Tongue (tissue), 3 donors: ENCODE measurements at places on chromosomes 16 and 17.
A peak's percentile ranks its signal among the peaks of the same experiment; 100 is the strongest.

DNA sequence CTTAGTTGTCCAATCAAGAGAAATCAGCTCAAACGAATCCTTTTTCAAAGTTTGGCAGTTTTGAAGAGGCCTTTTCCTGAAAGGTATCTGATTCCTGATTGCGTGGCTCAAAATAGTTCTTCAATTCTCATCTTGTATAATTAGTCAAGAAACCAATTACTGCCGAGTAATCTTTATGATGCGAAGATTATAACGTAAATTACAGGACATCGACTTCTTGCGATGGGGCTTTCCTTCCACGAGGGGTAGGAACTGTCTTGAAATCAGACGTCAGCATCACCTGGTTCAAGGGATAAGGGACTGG is 644 bp upstream of the ARL2BP start:
- no peak for DNase-seq

DNA sequence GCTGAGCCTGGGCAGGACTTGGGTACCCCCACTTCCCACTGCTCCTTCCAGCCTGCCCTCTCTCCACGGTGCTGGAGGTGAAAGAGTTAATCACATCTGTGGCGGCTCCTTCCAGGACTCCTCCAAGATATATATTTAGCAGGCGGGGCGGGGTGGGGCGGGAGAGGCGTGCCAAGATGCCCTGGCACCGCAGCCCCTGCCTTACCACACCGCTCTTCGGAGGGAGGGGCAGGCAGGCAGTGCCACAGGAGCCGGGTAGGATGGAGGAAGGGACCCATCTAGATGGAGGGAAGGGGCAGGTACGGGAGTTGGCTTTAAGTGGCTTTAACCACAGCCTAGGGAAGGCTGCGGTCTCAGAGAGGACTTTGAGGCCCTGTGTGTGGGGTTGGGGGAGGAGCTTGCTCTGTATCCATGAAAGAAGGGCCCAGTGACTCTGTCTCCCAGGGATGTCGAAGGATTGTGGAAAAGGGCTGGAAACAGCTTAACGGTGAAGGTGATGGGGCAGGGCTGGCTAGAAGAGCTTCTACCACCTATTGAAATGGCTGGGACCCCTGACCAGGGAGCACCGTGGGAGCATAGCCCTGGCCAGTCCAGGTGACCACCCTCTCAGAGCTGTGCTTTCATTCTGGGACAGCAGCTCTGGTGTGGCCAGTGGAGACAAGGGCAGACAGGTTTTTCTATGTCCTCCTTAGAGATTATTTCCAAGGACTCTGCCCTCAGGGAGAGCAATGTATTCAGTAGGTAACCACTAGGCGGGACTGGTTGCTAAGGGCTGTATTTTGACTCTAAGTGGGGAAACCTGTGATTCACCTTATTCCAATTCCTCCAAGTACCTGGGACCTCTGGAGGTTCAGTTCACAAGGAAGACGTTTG is 13.0 kb downstream of the GPR142 start:
- peak; percentile 72 for DNase-seq

- peak; percentile 64 for DNase-seq
These were observed 88.2 kb upstream of the FA2H start for GRCh38 chr16:74862743-74863244.

- DNase-seq = no peak
These were observed 207.6 kb downstream of the NPIPB11 start for GRCh38 chr16:29198731-29199521.

DNA sequence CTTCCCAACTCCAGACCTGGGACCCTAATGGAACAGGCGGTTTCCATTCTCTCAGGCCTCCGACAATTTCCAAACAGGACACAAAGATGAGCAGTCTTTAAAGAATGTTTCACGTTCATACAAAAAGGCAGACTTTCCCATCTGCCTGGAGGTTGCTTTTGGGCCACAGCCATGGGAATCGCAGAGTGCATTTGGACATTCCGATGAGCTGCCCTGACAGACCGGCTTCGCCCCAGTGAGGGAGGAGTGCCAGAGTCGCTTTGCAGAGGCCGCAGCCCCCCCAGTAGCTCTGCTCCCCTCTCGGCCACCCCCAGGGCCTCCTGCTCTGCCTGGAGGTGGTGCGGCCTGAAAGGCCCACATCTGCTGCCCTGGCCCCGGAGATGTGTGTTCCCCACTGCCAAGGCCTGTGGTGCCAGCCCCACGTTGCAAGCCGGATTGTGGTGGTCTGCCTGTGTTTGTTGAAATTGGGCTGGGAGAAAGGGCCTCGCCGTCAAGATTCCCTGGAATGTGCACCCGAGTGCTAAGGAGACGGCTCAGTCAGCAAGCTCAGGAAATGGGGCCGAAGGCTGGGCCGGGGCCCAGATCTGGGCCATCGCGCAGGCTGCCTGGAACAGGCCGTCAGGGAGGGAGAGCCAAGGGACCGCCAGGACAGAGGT is 89.8 kb downstream of the C16orf95 start:
- DNase-seq = peak; percentile 71

DNA sequence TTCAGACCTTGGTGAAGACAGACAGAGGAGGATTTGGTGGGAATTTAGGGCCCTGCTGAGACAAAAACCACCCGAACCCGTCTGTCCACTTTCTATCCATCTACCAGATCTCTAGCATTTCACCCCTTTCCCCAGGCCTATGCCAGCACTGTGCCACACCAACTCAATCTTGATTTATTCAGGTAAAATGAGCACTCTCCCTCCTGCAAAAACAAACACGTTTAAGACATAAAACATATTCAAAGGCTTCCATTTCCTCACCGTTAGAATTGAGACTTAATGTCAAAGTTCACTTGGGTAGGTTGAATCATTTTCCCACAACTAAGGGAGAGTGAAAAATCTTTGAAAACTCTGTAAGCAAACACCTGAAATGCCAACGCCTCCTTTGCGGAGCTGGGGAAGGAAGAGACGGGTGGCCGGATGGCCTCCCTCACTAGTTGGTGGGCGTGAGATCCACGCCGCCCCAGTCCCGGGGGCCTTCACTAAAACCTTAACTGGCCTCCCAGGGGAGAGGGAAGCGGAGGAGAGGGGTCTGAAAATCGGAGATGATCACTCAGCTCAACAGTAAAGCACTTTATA is 862 bp downstream of the DCAKD start:
- DNase-seq = peak; percentile 56

DNA sequence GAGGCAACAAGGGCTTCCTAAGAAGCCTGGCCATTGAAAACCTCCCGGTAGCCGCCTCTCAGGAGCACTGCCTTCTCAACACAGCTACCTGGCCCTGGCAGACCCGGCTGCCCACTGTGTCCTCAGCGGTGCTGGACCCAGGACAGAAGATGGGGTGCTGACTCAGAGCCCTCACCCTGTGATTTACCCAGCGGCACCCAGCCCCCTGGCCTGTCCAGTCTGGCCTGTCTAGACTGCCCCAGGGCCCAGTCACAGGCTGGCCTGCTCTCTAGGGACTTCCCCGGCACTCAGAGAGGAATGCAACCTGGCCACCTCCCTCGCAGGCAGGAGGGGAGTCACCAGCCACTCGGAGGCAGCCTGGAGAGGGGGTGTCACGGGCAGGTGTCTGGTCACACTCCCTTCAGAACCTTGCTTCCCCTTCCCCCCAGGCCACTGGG is 20.1 kb downstream of the PIEZO1 start:
- no peak for DNase-seq

GRCh38 chr17:56699186-56699894 is 105.8 kb downstream of the NOG start:
- DNase-seq = peak; percentile 87

DNA sequence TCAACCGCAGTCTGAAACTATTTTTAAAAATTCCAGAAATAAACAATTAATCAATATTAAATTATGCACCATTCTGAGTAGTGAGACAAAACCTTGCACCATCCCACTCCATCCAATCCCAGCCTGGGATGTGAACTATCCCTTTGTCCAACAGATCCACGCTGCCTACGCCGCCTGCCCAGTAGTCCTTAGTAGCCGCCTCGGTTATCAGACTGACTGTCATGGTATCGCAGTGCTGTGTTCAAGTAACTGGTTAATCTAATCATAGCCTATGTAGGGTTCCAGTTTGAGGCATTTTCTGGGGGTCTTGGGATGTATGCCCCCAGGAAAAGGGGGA is 437.7 kb downstream of the HS3ST3B1 start:
- no peak for DNase-seq

DNA sequence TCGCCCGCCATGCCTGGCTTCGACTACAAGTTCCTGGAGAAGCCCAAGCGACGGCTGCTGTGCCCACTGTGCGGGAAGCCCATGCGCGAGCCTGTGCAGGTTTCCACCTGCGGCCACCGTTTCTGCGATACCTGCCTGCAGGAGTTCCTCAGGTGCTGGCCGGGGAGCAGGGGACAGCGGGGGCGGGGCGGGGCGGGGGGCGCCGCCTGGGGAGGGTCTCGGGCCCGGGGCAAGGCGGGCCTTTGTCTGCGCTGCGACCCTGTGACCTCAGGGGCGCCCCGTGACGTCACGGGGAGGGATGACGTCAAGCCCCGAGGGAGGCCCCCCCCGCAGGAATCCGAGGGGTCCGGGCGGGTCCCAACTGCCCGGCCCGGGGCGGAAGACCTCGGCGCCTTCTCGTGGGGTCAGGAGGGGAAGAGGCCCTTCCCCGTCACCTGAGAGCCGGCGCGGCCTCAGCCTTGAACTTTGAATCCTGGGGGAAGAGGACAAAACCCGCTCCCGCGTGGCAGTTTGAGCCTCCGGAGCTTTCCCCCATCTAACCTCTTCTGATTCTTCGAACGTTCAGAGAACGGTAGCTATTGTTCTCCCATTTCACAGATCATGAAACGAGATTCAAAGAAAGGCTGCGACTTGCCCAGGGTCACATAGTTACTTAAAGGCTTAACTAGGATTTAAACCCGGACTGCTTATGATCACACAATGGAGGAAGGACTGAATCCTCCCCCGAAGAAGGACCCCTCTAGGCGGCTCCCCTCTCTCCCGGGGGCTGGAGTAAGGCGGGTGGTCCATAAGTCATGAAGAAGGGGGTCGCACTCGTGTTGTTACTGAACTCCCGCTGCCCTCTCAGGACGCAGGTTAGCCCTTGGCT is 527 bp downstream of the TRAF4 start:
- DNase-seq = peak; percentile 74

DNA sequence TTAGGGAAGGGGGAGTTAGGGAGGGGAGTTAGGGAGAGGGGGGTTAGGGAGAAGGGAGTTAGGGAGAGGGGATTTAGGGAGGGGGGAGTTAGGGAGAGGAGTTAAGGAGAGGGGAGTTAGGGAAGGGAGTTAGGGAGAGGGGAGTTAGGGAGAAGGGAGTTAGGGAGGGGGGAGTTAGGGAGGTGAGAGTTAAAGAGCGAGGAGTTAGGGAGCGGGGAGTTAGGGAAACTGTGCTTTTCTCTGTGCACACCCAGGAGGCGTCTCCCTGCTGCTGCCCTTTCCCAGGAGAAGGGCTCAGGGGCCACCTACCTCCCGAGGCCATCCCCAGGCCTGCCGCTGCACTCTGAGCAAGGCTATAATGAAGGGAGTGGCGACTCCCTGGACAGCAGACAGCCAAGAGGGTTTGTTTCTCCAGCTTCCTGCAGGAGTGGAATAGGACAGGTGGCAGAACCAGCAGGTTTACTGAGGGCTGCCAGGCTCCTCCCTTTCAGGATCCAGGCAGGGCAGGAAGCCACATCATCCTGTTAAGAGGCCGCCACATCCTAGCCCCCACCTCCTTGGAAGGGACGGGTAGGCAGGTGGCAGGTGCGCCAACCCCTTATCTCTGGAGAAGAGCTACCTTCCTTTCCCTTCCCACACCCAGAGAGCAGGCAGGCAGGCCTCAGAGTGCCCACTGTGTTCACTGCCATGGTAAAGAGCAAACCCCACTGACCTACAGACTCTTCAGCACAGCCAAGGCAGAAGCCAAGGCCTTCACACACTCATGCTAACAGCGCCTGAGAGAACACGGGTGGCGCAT is 4.3 kb downstream of the CANT1 start:
- DNase-seq = no peak

GRCh38 chr17:35293151-35293847 is 50.4 kb downstream of the SLFN5 start:
- no peak for DNase-seq

DNA sequence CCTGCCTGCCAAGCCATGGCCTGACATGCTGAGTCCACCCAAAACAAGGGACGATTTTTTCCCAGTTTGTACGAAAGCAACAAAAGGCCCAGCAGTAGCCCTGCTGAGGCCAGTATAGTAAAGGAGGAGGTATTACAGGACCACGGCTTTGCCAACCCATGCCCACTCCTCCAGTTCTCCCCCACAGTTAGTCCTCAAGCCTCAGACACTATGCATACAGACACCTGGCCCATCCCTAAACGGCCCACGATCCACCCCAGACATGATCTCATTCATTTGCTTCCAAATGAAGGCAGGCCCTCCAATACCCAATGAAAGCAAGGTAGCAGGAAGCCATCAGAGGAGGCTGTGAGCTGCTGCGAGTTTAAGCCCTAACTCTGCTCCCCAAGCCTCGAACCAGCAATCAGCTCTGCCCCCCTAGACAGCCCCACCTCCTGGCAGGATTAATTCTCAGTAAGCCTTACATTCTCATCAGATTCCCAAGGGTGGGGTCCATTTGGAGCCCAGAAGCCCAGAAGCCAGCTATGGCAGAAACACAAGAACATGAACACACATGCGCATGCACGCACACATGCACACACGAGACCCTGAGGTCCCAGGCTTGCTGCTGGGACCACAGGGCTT is 4.9 kb downstream of the HDAC5 start:
- DNase-seq = no peak

- no peak for DNase-seq
These were observed 8.0 kb upstream of the NT5M start for GRCh38 chr17:17295141-17295540.

- DNase-seq = no peak
These were observed 41.9 kb upstream of the RHBDL3 start for GRCh38 chr17:32223703-32224102.

DNA sequence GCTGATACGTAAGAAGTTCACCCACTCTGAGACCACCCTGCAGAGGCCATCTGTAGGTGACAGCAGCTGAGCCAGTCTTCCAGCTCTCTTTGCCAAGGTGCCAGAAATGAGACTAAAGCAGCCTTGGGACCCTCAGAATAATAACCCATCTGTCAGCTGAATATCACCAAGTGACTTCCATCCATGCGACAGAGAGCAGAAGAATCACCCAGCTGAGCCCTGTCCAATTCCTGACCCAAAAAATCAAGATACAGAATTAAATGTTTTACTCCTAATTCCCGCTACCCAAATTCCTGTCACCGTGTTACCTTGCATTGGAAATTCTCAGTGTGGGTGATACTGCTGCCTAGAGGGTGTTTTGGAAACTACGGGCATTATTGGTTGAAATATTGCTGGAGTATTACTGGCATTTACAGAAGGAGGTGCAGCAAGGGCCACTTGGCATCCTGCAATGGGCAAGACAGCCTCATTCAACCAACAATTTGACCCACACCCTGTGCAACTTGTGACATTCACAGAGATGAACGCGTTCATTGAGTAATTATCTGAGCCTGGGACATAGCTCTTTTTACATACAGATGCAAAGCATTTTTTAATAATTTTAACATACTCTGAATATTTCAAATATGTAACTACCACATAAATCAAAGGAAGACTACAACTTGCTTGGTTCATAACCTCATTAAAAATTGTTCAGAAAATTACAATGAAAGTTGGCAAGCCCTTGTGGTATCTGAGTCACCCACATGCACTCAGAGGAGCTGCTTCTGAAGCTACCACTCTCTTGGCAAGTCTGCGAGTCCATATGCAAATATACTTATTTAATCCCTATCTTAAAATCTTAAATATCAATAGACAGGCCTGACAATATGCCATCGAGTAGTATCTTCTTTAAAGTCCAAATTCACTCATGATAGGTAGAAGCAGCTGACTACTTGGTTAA is 126.6 kb downstream of the C16orf95 start:
- no peak for DNase-seq

- DNase-seq = peak; percentile 77
These were observed 405.7 kb upstream of the SALL1 start for GRCh38 chr16:51556694-51557340.

GRCh38 chr16:88624977-88625576 is 13.3 kb upstream of the IL17C start:
- no peak for DNase-seq

- DNase-seq = no peak
These were observed 5.8 kb downstream of the LMF1 start for GRCh38 chr16:965036-965395.
